ENCODE measurements at places on chromosomes 13 and 19. TPM values are rescaled to one million over a fixed set of nuclear protein-coding genes. Genes with fewer than 3 reads are reported as not detected.

SRRM5 gene
- polyA plus RNA-seq = 0.14 TPM

TYROBP gene
- 26.8 TPM for polyA plus RNA-seq

SOX1 gene
- not detected for polyA plus RNA-seq

PTH2 gene
- not detected for polyA plus RNA-seq

SHISA2 gene
- 0.06 TPM for polyA plus RNA-seq

DLL3 gene
- polyA plus RNA-seq = 0.04 TPM

SIGLEC8 gene
- polyA plus RNA-seq = 0.16 TPM

Data from esophagus (tissue), 2 donors.